AG08395 (cell line): ENCODE measurements at places on chromosomes 16 and 17.

DNA sequence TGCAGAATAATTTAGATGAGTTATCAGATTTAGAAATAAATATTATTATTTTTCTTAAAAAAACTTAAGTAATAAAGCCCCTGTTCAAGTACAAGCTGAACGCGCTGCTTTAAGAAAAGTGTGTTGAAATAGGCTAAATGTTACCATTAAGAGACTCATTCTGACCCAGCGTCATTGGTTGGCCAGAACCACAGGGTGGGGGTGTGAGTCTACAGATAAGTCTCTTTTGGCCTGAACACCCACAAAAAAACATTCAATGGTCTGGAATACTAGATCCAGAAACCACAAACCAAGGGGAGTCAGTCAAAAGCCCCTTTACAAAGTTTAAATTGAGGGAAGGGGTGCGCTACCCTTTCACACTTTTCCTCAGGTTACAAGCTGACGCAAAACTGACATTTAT lies 776.1 kb downstream of the KCNJ2 start:
- no peak for DNase-seq

DNA sequence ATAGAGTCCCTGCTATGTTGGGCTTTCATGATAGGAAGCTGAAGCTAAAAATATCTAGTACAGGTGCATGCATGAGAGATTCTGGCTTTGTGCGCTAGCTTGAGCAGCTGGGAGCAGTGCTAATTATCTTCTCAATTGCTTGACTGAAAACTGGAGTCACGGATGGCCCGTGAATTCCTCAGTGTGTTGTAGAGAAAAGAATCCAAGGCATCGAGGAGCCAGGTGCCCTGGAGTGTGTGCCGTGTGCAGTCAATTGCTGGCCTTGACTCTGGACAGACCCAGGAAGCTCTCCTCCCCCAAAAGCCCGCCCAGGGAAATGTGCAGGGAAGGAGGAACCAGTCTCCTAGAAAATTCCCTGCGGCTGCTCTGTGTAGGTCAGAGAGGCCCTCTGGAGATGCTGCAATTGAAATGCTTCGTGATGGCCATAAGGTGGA lies 14.2 kb downstream of the LGALS3BP start:
- DNase-seq, result no peak

GRCh38 chr17:76524598-76525512 lies 12.7 kb downstream of the CYGB start:
- no peak for DNase-seq

- DNase-seq, result no peak
Measured at GRCh38 chr17:30380643-30381339, 2.1 kb downstream of the CPD start.

DNA sequence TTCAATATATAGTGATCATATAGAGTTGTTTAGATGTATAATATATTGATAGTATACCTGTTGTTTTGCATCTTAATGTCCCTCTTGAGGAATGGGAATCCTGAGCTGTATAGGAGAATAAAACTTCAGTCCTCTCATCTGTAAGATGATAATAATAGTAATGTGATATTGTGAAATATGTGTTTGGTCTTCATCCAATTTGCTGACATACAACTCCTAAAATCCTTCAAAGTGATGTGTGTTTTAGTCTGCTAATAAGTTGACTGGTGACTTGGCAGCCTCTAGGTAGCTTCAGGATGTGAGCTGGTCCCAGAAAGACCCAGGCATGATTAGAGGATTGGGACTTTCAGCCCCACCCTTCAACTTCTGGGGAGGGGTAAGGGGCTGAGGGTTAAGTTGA lies 22.8 kb upstream of the NFAT5 start:
- no peak for DNase-seq

- no peak for DNase-seq
Measured at GRCh38 chr16:20203272-20203671, 124.0 kb downstream of the GP2 start.

DNA sequence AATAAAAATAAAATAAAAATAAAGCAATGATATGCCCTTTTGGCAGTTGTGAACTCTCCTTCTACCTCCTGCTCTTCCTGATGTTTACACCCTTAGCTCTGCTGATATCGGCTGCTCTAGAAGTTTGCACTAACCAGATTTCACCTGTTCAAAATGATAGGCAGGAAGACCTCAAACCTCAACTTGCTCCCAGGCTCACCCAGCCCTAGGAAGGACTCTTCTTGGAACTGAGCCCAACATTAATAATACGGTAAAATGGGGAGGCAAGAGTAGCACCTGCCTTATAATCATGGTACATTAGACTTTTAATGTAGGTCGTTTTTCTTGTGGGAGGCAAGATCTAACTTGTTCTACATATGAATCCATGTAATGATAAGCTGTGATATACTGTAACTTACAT lies 61.2 kb upstream of the MED13 start:
- no peak for DNase-seq

DNA sequence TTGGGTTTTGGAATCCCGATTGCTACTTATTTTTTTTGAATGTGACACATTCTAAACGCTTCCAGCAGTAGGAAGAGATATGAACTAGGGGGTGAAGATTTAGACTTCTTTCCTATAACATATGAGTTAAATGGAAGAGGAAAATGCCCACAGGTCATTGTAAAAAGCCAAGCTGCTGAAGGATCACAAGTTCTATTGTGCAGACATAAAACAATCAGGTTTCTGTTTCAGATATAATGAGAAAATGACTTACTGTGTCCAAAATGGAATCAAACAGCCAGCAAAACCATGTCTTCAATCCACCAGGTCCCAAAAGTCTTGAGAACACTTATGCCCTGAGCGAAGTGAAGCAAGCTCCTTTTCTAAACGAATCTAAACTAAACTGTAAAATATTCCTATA lies 157.0 kb upstream of the SOX9 start:
- no peak for DNase-seq
